ENCODE measurements at places on chromosomes 16 and 17.
A peak's percentile ranks its signal among the peaks of the same experiment; 100 is the strongest.

GRCh38 chr17:17140590-17140980 lies 65.5 kb downstream of the PLD6 start:
- DNase-seq, result peak; percentile 87

GRCh38 chr17:43467981-43468581 lies 15.7 kb upstream of the DHX8 start:
- DNase-seq, result no peak

GRCh38 chr17:44121997-44122815 lies 1.2 kb downstream of the HDAC5 start:
- no peak for DNase-seq

- peak; percentile 4 for DNase-seq
Observed at GRCh38 chr17:31645351-31645750, 213.7 kb downstream of the COPRS start.

- DNase-seq, result no peak
Observed at GRCh38 chr16:88503771-88504488, 50.9 kb downstream of the ZFPM1 start.

DNA sequence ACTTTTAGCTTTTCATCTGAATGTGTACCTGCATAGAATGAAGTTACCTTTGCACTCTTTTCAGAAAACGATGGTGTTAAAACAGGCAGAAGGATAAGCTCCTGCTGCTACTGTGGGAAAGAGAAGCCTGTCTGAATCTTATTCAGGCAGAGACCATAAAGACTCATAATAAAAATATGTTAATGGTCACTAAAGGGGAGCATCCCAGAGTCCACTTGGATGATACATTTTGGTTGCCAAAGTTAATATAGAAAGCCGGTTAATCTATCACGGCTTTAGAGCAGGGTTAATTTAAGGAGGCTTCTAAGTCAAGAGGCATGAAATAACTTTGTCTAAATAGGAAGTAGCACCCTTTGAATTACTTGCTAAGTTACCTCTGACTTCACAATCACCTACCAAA lies 2.9 kb downstream of the MARCHF10 start:
- no peak for DNase-seq

DNA sequence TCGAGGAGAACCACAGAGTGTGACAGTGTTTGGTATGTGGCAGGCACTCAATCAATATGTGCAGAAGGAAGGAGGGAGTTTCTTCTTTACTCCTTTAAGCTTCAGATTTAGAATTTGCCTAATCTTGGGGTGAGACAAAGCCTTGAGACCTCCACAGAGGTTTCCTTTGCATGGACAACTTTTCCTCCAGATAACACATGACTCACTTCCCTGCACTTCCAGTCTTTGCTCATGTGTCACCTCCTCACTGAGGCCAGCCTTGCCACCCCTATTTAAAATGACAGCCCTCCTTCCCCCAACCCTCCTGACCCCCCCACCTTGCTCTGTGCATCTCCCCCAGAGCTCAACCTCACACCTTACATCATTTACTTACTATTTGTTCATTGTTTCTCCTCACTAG lies 17.4 kb upstream of the NOS2 start:
- DNase-seq, result peak; percentile 79

DNA sequence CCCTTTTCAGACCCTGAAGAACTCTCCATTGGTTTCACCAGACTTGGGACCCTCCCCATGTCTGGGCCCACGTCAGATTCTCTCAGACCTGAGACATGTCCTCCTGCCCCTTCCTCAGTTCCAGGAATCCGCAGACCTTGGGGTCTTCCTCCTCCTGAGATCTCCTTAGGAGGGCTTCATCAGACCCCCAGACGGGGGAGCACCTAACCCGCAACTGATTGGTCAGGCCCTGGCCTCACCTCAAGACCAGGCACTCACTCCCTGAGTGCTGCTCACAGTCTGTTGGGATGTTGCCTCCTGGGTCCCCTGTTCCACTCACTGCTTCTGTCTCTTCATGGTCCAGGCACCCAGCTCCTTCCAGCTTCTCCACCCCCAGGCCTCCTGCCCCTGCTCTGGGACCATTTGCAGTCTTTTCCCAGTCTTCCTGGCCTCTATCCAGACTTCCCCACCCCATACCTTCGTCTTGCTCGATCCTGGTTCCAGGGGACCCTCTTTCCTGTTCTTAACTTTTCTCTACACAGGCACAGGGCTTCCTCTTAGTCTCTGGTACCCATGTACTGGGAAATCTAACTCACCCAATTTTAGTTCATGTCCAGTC lies 1.2 kb downstream of the GID4 start:
- DNase-seq, result no peak

DNA sequence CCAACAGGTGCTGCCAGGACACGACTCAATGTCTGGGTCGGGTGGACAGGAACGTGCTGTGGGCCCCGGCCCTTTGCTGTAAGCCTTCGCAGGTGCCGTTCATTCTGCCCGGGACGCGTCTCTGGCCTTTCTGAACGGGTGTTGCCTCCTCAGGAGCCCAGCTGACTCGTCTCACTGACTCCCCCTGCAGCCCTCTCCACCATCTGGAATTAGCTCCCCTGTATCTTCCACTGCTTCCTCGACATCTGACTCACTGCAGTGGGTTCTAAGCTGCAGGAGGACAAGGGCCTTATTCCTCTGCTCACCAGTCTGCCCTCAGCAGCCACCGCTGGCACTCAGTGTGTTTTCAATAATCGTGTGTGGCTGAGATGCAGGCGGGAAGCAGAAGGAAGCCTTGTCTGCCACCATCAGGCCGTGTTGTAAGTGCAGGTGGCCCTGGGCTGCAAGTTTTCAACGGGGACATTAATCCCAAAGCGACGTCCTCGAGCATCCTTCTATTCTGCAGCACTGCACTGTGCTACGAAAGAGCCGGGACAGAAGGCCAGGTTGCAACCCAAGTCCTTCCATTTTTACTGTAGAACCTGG lies 256.2 kb downstream of the FOXL1 start:
- peak; percentile 56 for DNase-seq

DNA sequence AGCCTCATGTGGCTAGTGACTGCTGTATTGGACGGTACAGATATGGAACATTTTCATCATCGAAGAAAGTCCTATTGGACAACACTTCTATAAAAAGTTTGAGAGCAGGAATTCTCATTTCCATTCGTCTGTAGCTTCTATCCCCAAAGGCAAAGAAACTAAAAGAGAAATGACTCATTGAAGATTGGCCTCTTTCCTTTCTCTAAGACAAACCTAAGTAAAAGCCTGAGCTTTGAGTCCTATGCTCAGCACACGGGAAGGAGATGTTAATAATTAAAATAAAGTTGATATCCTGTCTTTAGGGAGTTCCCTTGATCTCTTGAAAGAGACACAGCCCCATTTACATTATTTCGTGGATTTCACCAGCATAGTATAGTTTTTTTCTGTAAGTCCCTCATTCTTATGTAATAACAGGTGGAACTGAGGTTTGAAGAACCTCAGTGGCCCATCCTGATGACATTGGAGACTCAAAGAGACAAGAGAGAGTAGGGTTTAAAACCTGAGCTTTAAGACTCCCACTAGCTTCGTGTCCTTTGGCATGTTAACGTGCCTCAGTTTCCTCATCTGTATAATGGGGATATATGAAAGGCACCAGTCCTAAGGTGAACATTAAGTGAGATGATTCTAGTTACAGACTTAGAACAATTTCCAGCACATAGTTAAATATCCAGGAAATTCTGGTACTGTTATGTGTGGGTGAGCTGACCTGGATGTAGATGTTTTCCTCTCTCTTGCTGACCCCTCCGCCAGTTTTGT lies 174.0 kb downstream of the IRX3 start:
- DNase-seq, result no peak

- no peak for DNase-seq
Observed at GRCh38 chr16:50310308-50311133, 44.2 kb downstream of the ADCY7 start.

- DNase-seq, result no peak
Observed at GRCh38 chr17:63523253-63523855, at the start of gene KCNH6. Gene KCNH6, plus strand, starts transcription at chr17:63523358. Its CDS starts 56 bp downstream, at chr17:63523414.

DNA sequence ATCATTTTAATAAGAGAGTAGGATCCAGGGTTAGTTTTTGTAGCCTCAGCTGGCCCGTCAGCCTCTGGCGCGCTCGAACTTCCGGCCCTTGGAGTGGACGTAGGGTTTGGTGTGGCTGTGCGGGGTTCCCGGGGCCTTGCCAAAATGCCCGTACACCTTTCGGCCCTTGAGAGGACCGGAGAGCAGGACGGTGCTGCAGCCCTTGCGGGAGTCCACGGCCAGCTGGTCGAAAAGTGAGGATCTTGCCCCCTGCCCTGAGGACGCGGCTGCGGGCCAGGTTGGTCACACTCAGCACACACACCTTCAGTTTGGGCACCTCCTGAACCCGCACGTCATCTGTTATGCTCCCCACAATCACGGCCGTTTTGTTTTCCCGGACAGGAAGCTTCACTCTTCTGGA lies 42.2 kb upstream of the CNTNAP4 start:
- DNase-seq, result no peak

DNA sequence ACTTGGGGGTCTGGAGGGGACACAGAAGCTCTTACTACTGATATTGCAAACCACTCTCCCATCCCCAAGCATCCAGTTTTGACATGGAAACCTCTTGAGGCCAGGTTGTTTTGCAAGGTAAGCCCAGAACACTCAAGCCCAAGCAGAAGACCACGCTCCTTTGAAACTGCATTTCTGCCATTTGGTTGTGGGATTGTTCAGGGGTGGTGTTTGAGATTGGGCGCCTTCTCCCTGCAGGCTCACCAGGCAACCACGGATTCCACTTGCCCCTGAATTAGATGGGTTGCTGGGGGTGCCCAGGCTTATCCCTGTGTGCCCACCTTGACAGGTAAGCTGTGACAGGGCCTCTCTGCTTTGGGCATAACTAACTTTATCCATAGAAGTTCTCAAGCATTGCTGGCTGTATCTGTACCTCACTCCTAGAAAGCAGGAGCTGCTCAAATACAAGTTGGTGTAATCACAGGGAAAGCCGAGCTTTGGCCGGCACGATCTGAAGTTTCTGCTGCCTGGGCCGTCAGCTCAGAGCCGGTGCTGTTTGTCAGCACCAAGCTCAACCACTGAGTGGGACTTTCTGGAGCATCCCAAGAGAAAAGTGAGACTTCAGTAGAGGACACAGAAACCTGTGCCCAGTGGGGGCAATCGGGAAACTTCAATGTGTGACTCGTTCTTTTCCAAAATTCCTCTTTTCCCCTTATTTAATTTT lies 93.6 kb downstream of the CYLD start:
- no peak for DNase-seq

GRCh38 chr17:77153999-77154586 lies 13.3 kb downstream of the SEC14L1 start:
- DNase-seq, result no peak

GRCh38 chr17:5665164-5665563 lies 80.9 kb upstream of the NLRP1 start:
- no peak for DNase-seq

- DNase-seq, result no peak
Observed at GRCh38 chr16:27844826-27845225, 218.7 kb downstream of the GSG1L start.

- peak; percentile 73 for DNase-seq
Observed at GRCh38 chr17:12041312-12041711, 20.6 kb downstream of the MAP2K4 start.

DNA sequence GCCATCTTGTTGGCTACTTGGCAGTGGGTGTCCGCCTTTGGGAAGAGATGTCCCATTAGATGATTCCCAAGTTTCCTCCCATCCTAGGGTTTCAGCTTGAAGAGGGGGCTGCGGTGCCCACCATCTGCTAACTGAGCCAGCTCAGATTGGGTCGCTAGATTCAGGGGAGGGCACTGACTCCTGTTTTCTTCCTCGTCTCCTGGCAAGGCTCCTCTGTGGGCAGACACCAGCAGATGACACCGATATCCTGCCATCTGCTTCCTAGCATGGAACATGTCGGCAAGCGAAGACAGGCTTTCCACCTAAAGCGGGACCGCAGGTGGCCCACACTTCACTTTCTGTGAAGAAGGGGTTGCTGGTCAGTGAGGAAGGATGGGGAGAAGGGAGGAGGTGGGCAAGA lies 27.3 kb downstream of the C17orf75 start:
- no peak for DNase-seq

DNA sequence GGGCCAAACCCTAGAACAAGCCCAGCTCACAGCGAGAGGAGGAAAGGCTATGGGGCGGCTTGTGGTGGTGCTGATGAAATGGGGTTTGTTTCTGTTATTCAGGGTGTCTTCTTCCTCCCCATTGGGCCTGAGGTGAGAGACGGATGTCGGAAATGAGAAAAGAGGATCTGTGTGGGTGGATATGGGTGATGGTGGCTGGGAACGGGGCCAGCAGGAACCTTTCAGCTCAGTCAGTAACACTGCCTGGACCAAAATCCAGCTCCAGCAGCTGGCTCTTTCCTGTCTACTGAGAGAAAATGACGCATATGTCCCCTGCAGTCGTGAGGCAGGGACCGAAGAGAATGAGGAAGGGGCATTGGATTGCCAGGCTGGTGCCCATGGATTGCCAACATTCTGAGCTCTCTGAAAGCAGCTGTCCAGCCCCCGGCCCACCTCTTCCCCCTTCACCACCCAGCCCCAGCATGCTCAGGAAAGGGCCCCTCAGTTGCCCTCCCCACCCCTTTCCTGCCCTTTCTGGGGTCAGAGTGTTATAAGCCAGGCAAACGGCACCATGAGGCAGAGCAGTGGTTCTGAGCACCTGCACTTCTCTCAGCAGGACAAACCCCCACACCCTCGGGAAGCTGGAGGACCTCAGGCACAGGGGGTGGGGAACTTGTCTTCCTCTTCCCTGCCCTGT lies 4.0 kb downstream of the MYH3 start:
- peak; percentile 28 for DNase-seq

DNA sequence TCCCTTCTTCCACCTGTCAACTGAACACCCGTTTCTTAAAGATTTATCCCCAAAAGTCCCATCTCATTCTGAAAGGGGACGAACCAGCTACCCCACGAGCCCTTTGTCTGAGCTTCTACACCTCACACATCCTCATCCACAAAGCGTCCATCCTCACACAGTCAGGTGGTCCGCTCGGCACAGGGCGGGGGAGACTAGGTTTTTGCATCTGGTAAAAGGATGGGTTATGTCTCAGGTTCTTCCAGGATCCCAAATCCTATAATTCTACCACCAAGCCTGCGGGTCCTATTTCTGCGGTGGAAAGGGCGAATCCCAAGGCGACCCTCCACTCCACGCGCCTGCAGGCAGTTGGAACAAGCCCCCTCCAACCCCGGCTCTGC lies 458 bp downstream of the GFOD2 start:
- DNase-seq, result peak; percentile 30

- no peak for DNase-seq
Observed at GRCh38 chr17:4771519-4772234, at the start of gene TM4SF5. Gene TM4SF5, plus strand, starts transcription at chr17:4771886. Its CDS starts 37 bp downstream, at chr17:4771923.

Data from dermis blood vessel endothelial cell (primary cell).